ENCODE measurements at places on chromosomes 1 and 21.
A peak's percentile ranks its signal among the peaks of the same experiment; 100 is the strongest.

- DNase-seq: no peak
Measured at GRCh38 chr1:116167625-116168276, 56.6 kb downstream of the MAB21L3 start.

DNA sequence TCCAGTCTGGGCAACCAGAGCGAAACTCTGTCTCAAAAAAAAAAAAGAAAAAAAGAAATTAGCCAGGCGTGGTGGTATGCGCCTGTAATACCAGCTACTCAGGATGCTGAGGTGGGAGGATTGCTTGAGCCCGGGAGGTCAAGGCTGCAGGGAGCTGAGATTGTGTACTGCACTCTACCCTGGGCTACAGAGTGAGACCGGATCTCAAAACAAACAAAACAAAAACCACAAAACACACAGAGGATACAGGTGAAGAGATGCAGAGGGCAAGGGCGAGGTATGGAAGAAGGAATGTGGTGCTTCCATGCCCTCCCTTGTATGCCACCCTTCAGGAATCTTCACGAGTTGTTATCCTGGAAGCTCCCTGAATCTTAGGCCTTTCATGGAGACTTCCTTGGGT lies 68.5 kb downstream of the NDUFS5 start:
- no peak for DNase-seq

DNA sequence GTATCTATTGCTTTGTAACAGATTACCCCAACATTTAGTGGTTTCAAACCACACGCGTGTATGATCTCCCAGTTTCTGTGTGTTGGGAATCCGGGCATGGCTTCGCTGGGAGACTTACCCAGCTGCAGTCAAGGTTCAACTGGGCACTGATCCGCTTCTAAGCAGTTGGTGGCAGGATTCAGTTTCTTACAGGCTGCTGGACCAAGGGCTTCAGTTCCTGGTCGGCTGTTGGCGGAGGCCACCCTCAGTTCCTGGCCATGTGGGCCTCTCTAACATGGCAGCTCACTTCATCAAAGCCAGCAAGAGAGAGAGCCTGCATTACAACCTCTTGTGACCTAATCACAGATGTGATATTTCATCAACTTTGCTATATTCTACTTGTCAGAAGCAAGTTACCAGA lies 53.8 kb upstream of the NEK2 start:
- no peak for DNase-seq

DNA sequence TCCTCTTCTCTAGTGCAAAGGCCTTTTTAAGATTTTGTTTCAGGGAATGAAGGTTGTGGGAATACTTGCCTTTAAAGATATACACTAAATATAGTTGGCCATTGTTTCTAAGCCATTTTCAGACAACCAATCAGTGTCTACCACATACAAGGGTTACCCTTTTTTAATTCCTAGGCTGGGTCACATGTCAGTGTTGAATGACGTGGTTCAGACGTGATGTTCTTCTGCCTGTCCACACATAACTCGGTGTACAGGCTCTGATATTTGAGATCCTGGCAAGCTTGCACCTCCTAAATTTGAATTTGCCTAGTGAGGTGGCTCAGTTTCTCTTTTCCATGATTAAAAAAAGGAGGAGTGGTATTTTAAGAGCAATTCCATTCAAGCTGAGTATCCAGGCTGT lies 38.8 kb downstream of the DTL start:
- DNase-seq: no peak

DNA sequence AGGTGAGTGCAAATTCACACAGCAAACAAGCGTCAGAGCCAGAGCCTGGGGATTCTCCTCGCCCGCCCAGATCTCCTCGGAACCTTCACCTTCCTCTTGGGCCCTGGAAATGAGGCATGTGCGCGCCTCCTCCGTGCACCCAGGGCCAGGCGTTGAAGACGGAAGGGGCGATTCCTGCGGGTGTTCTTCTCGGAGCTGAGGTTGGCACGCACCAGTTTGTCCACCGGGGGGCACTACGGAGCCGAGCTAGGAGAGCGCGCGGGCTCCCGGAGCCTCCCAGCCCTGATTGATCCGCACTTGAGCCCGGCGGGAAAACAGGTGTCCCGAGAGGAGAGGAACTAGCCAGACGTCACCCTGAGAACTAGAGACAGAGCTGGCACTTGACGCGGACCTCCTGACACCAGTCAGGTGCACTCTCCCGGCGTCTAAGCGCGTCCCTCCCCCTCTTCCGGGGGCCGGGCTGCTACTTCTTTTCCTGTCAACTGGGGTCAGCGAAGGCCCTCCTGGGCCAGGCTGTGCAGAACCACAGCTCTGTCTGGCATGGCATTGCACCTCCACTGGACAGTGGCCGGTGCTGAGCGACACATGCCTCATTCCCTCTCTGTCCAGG lies 18.3 kb upstream of the SERINC2 start:
- peak; percentile 59 for DNase-seq

DNA sequence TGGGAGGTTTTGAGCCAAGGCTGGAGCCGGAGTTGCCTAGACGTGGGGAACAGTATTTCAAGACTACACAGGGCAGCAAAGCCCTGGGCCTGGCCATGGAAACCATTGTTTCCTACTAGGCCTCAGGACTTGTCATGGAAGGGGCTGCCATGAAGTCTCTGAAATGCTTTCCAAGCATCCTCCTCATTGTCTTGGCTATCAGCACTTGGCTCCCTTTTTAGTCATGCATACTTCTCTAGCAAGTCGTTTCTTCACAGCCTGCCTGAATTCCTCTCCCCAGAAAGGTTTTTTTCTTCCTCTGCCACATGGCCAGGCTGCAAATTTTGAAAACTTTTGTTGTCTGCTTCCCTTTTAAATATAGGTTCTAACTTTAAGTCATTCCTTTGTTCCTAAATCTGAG lies 406.6 kb upstream of the TMPRSS15 start:
- no peak for DNase-seq

GRCh38 chr1:225427235-225428067 lies at the start of gene LBR:
LBR (minus strand) TSS chr1:225428038; CDS start chr1:225424075, 3,963 bp downstream.
- no peak for DNase-seq

- no peak for DNase-seq
Measured at GRCh38 chr1:201207046-201207445, 16.4 kb downstream of the IGFN1 start.

DNA sequence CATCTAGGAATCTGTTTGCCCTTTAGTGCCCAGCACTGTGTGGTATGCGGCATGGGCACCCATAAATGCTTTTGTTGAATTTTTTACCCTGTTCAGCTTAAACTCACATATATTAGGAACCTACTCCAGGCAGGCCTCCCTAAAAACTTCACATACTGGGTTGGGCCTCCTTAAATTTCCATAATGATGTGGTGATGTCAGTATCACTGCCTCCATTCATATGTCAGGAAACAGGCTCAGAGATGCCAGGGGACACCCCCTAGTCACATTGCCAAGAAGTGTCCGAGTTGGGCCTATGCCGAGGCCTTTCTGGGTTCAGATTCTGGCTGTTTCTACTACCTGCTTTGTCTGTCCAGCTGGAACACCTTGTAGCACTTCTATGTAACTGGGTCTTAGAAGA lies 55.7 kb upstream of the RUNX3 start:
- DNase-seq: no peak

DNA sequence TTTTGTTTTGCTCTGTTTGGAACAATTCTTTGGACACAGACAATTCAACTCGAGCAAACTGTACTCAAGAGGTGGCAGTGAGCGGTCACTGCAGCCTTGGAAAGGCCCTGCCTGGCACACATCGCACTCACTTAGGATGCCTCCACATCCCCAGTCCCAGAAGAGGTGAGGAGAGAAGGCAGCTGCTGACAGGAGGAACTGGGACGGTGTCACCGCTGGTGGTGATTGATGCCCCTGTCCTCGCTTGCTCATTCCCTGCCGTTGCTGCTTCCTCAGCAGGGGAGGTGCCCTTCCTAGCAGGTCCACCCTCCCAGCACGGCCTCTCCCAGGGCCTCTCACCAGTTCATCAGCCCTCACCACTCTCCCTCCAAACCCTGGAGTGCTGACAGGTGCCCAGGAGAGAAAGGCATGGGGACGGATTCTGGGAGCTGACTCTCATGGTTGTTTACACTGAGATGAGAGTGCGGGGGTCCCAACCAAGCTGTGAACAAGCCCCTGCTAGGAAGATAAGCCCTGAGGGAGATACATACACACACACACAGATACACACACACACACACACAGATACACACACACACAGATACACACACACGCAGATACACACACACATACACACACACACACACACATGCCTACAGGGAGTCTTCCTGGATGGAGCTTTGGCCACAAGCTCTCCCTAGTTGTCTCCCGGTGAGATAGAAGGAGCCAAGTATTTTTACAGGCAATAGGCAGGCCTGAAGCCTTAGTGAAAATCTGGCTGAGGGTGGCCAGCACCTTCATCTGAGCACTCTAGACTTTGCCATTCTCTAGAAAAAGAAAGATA lies 101.1 kb downstream of the CDC7 start:
- no peak for DNase-seq

DNA sequence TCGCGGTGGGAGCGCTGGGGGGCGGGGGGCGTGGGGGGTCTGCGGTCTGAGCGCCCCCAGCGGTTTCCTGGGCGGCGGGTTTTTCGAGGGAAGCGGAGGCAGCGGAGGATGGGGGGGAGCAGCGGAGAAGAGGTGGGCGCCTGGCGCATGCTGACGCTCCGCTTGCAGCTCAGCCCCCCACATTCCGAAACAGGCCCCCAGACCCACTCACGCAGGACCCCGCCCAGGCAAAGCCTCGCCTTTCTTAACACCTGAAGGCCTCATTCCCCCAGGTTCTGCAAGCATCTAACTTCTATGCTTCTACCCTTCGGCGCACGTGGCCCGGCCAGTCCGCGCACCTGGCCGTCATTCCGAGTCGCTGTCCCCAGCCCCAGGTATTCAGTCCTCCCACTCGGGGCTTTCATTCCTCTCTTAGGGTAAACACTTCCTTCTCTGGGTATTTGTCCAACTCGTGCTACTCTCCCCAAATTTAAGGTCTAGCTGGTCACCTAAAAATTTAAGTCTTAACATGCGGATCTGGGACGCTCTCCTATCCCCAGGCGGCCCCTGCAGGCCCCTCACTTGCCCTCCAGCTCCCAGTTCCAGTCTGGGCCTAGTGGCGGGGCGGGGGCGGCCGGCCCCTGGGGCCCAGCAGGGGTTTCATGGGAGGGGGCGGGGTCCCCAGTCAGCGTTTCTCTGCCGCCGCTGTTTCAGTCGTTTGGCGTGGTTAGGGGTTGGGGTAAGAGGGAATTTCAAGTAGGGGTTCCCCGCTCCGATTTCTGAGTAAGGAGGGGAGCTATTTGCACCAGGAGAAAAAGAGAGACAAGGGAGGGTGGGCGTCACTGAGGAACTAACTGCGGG lies 2.8 kb upstream of the ZBTB7B start:
- DNase-seq: no peak

DNA sequence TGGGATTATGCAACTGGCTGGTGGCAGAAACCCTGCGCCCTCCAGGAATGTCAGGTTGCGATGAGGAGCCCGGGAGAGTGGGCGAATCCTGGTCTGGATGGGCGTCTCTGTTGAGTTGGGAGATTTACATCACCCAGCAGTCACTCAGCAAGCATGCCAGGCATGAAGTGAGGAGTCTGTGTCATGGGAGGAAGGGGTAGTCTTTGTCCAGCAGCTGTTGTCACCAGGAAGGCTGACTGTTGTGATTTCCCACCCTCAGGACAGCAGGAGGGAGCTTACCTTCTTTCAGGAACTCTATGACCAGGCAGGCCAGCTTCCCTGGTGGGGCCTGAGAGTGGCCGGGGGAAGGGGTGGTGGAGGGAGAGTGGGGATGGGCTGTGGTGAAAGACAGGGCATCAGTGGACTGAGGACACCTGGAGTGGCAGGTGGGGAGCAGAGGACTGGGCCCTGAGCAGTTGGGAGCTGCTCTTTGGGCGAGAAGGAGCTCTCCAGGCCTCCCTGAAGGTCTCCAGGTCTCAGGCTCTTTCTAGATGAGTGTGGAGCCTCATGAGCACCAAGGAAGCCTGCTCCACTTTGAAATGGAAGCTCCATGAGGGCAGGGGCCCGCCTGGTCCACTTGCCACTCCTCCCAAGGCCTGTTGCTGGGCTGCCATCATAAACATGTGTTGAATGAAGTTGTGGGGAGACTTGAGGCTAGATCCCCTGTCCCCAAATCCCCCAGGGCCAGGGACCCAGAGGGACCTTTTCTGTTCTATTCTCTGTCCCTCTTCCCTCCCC lies 21.3 kb upstream of the PKP1 start:
- no peak for DNase-seq

DNA sequence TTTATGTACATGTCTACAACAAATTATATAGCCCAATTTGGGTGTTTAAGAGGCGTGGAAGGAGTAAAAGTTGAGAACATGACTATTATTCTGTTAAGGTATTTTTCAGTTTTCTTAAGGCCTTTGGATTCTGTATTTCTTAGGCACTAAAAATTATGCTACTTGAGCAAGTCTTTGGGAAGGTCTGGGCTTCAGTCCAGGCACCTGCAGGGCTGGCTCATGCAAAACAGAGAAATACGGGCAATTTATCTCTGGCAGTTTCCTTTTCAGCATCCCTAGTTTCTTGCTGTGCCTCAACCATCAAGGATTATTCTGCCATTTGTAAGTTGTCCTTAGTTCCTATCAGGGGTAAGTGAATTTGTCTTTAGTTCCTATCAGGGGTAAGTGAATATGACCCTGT lies 358.8 kb upstream of the B3GALT2 start:
- no peak for DNase-seq

DNA sequence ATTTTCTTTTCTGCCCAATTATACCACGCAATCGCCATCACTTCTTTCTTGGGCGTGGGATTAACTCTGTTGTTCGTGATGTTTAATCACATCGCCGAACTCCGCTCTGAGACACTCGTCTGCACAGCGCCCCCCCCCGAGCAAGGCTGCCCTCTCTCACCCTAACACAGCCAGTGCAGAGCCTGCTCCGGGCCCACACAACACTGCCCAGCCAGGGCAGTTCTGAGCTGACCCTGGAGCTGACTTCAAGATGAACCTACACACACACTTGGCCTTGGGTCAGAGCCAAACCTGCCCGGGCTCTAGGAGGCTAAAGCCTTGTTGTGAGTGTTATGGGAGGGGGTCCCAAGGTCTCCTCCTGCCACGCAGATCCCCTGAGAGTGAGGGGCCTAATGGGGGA lies 64.6 kb upstream of the LRP8 start:
- no peak for DNase-seq

- DNase-seq: no peak
Measured at GRCh38 chr1:23727362-23727811, 15.9 kb upstream of the ELOA start.
